SK-MEL-5 (cell line): ENCODE measurements at places on chromosomes 1 and 21. TPM values are rescaled to one million over a fixed set of nuclear protein-coding genes. Genes with fewer than 3 reads are reported as not detected.

MSH4 gene
- 0.08 and 0.16 TPM in 2 replicates for total RNA-seq

CFHR1 gene
- not detected in 2 replicates for total RNA-seq

SAMSN1 gene
- not detected in 2 replicates for total RNA-seq

CELA3A gene
- not detected in 2 replicates for total RNA-seq

NFASC gene
- 1.7 and 2.6 TPM in 2 replicates for total RNA-seq

RGS8 gene
- total RNA-seq, result not detected in 2 replicates

MAP3K21 gene
- total RNA-seq, result 1.4 and 2.3 TPM in 2 replicates

TNNT2 gene
- total RNA-seq, result not detected in 2 replicates

WNT3A gene
- not detected in 2 replicates for total RNA-seq

HAO2 gene
- total RNA-seq, result 0.21 and 0.43 TPM in 2 replicates

HES2 gene
- 1.1 and 2.4 TPM in 2 replicates for total RNA-seq

KLHDC7A gene
- total RNA-seq, result not detected in 2 replicates

CRP gene
- total RNA-seq, result not detected in 2 replicates

INSRR gene
- not detected in 2 replicates for total RNA-seq

DNAJC28 gene
- total RNA-seq, result 0.64 and 1.1 TPM in 2 replicates

ARHGEF19 gene
- 1.6 and 2.6 TPM in 2 replicates for total RNA-seq

SPATA21 gene
- total RNA-seq, result 0.08 TPM in 1 of 2 replicates, not detected in the other

MR1 gene
- 12.4 and 14.8 TPM in 2 replicates for total RNA-seq

NLRP3 gene
- 0.16 TPM in 1 of 2 replicates, not detected in the other for total RNA-seq

RNU1-4 gene
- under 0.01 TPM in 1 of 2 replicates, not detected in the other for total RNA-seq

MYBPH gene
- total RNA-seq, result not detected in 2 replicates

FCRL2 gene
- 0.03 TPM in 1 of 2 replicates, not detected in the other for total RNA-seq

CLCA4 gene
- not detected in 2 replicates for total RNA-seq

CXADR gene
- total RNA-seq, result 19.9 and 25.9 TPM in 2 replicates

CHAF1B gene
- 14.1 and 16.0 TPM in 2 replicates for total RNA-seq

ZSWIM5 gene
- 2.2 and 2.6 TPM in 2 replicates for total RNA-seq

ARHGAP30 gene
- not detected in 2 replicates for total RNA-seq

FHAD1 gene
- 0.16 and 0.42 TPM in 2 replicates for total RNA-seq

GUCA2B gene
- total RNA-seq, result not detected in 2 replicates

HES3 gene
- total RNA-seq, result not detected in 2 replicates

ABCB10 gene
- total RNA-seq, result 17.8 and 20.0 TPM in 2 replicates

S100A9 gene
- not detected in 2 replicates for total RNA-seq

CZIB gene
- total RNA-seq, result 36.0 and 40.7 TPM in 2 replicates

C1orf35 gene
- total RNA-seq, result 7.8 and 11.1 TPM in 2 replicates

TMEM50B gene
- total RNA-seq, result 32.1 and 32.7 TPM in 2 replicates

OPTC gene
- total RNA-seq, result not detected in 2 replicates

ITLN1 gene
- total RNA-seq, result not detected in 2 replicates

ERO1B gene
- total RNA-seq, result 5.6 and 7.7 TPM in 2 replicates

SPRR3 gene
- not detected in 2 replicates for total RNA-seq

NUF2 gene
- 28.7 and 30.1 TPM in 2 replicates for total RNA-seq

OR2AK2 gene
- not detected in 2 replicates for total RNA-seq

HHAT gene
- total RNA-seq, result 24.3 and 29.4 TPM in 2 replicates

YBEY gene
- total RNA-seq, result 24.3 and 24.6 TPM in 2 replicates
